NCI-H1436 treated with DMSO at 0.1 percent for 48 hours (cell line): ENCODE measurements at places on chromosomes 6 and 20.

DNA sequence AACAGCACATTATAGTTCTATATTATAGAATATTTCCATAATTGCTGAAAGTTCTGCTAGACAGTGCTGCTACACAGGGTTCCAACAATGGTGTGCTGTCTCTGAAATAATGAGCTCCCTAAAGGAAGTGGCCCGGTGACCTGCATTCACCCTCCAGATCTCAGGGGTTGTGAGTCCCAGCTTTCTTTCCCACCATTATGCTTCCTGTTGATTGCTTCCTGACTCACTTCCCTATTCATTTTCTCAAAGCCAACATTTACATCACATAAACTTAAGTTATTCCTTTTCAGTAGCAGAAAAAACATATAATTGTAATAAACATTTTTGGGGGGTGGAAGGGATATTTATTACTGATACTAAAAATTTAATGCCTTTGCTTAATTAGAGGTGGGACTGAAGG, 12.9 kb upstream of the CCN6 start:
- DNase-seq, result no peak

- no peak for DNase-seq
These were observed 533.5 kb downstream of the LMBRD1 start for GRCh38 chr6:69263297-69263696.

- no peak for DNase-seq
These were observed 50.9 kb upstream of the TAB2 start for GRCh38 chr6:149266659-149267058.

DNA sequence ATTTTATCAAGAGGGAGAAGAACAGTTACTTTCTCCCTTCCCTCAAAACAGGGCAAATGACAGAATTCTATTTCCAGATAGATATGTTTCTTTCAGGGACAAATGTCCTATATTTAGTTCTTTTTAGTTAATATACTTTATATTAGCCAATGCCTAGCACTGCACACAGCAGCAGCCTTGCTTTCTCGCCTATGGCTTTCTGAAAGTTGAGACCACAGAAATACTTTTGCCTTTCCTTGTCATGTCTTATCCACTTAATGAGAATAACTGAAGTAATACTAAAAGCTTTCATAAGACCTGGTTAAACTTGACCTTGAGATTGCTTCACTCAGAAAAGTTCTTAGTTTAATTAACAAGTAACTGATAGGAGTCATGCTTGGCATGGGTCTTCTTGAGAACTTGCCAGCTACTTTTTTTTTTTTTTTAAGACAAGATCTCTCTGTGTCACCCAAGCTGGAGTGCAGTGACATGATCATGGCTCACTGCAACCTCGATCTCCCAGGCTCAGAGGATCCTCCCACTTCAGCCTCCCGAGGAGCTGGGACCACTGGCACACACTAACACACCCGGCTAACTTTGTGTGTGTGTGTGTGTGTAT, 159.3 kb downstream of the CDKAL1 start:
- no peak for DNase-seq

DNA sequence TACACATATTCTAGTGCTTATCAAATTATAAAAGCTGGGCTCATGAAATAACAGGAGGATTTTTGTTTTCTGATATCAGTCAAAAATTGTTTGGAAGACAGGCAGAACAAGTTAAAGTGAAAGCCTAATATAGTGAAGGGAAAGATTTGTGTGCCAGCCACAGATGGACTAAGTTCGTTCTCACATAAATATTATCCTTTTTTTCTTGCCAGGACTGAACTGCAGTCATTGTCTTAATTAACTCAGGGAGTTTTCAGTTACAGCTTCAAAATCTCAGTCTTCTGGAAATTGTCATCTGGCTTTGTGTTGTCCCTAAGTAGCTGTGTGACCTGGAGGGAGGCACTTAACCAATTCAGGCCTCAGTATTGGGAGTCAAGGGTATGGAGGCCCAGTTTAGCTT, 40.7 kb downstream of the PLCB4 start:
- no peak for DNase-seq

DNA sequence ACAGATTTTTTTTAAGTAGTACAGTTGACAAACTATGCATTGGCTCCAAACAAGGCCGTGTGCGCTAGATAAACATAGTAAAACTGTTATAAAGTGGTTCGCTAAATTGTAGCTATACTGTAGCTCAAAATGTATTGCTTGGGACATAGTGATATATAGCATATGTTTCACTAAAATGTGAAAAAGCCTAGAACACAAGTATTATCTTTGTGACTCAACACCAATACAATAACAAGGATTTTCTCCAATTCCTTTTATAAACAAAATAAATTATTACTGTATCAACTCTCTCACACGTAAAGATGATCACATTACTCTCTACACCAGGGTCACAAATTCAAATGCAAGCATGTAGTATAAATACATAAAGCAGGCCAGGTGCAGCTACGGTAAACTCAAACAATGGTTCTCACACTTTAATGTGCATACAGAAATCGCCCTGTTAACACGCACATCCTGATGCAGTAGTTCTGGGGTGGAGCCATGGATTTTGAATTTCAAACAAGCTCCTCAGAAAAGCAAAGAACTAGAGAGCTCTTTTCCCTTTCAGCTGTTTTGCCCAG, 214.6 kb downstream of the GMDS start:
- DNase-seq, result peak; percentile 10

DNA sequence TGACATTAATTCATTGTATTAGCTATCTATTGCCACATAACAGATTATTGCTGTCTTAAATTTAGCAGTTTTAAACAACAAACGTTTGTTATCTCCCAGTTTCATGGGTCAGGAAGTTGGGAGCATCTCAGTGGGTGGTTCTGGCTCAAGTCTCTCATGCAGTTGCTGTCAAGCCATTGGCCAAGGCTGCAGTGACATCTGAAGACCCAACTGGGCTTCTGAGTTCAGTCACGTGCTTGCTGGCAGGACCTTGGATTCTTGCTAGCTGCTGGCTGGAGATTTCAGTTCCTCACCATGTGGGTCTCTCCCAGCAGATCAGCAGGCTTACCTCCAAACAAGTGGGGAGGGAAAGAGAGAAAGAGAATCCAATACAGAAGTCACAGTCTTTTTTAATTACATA, 152.6 kb upstream of the EXOC2 start:
- DNase-seq, result no peak

- no peak for DNase-seq
These were observed 130.9 kb downstream of the SULF2 start for GRCh38 chr20:47654370-47654769.

GRCh38 chr6:1738558-1739081, 128.9 kb downstream of the FOXC1 start:
- no peak for DNase-seq

DNA sequence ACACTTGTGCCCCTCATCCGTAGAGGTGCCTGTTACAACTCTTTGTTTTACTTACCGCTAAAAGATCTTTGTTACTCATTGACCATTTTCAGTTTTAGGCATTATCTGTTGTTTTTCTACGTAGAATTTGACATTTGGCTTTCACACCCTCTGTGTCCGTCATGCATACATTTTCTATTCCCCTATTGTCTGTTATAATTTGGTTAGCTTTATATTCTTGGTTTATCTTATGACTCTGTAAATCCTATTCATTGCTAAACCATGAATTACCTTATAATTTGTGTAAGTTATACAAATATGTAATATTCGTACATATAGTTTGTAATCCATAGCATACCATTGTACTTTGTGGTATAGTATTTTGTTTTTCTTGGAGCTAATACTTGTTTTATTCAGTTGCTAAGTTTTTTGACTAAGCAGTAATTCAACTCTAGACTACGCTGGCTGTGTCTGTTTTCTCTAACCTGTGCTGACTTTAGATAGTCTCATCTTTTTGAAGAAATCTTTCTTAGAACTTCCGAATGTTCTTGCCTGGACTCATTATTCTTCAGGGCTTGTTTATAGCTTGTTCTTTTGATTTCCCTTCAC, 21.8 kb downstream of the CDC5L start:
- no peak for DNase-seq

- DNase-seq, result no peak
These were observed 27.9 kb upstream of the SYNCRIP start for GRCh38 chr6:85670573-85670972.

DNA sequence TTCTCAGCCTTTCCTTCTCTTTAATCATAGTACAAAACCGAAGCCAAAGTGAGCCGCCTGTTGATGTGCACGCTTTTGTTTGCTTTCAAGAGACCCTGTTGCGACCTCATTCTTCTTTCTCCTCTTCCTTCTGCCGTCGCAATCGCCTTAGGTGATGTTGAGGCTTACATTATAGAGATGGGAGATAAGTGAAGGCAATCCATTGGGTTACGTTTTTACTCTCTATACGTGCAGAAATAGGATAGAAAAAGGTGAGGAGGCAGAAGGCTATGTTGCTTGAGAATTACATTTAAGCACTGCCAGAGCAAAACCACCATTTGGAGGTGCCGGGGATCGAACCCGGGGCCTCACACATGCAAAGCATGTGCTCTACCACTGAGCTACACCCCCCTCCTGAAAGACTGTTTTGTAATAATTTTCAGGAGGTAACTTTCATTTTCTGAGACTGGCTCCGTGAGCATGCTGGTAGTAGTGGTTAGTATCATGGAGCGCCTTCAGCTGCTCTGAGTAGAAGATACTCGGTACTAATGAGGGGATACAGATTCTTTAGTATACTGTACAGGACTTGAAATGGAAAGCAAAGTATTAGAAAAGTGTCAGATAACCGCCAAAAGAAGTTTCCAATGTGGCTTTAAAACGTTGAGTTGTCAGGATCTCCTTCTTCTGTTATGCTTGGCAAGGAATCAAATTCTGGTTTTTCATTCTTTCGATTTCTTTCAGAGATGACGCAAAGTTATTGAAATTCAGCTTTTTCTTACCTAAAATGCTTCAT, 165.6 kb downstream of the TRIM27 start:
- no peak for DNase-seq

DNA sequence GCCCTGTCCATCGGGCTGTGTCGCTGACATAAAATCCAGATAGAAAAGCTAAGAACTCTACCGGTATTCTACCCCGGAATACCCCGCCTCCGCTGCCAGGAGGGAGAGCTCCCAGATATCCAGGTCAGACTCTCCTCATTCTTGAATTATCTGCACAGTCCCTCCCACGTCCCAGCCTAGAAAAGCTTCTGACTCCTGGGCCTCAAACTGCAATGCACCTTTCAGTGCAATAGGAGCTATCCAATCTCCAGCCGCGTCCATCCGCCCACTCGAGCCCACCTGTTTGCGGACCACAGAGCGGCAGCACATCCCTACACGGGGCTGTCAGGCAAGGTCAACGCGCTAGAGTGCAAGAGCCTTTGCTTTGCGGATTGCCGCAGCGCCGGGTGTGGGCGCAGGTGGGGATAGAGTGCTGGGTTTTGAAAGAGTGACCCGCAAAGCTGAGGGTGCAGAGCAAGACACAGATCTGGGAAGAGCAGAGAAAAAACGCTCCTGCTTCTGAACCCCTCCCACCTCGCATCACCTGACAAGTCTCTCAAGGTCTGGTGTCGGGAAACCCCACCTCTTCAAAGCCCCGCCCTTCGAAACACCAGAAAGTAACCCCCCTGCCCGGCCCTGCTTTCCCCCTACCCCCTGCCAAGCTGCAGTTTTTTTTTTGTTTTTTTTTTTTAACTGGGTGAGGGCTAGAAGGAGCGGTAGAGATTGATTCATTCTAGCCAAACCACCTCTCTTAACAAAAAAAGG, 1.3 kb downstream of the TAPBP start:
- DNase-seq, result peak; percentile 73

GRCh38 chr6:36550473-36551000, 3.3 kb upstream of the STK38 start:
- DNase-seq, result no peak

- no peak for DNase-seq
These were observed 19.8 kb upstream of the CDC5L start for GRCh38 chr6:44367681-44368080.

DNA sequence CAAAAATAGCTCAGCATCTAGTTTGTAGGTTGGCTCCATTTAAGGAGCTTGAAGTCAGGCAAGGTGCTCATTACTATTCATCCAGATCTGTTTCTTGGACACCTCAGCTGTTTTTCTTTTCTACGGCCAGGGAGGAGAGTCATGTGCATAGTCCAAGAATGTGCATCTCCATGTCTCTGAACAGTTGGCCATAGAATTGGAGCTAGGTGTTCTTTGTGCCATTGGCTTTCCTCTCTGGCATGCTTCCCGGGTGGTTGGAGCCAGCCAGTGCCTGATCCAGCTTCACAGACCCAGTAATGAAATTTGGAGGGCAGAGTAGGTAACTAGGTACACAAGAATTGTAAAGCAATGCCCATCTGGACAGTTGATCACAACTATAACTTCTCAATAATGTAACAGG, 21.6 kb downstream of the EYA4 start:
- DNase-seq, result no peak

DNA sequence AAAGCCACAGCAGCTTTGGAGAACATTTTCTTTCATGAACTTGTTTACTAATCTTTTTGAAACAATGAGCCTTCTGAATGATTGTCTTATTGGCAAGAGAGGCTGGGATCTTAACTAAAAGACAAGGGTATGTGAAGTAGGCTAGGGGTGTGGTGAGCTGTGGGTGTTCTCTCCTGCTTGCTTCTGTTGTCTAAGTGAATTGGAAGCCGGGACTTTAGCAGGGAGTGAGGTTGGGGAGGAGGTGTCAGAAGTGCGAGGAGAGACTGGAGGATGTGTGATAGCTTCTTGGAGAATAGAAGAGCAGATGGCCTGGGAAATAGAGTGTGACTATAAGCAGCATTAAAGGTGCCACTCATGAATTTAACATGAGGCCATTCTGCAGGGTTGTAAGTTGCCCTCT, 562.8 kb downstream of the UTRN start:
- no peak for DNase-seq

DNA sequence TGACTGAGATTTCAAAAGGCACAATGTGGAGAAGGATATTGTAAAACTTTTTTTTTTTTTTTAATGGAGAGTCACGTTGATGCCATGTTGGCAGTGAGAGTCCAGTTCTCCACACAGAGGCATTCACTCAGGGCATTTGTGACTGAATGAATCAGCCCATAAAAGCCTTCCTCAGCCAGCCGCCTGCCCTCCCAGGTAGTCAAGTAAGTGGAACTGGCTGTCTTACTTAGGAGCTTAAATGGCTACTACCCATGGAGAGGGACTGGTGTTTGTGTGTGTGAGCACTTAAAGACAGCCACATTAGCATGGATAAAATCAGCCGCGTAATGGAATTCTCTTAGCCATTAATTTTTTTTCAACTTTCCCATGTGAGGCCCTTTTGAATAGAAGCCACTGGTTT, 12.6 kb downstream of the AAR2 start:
- no peak for DNase-seq
